ENCODE measurements at places on chromosomes 2 and 18.
A peak's percentile ranks its signal among the peaks of the same experiment; 100 is the strongest.

GRCh38 chr2:80947601-80948130 lies 643.1 kb upstream of the LRRTM1 start:
- no peak for DNase-seq

DNA sequence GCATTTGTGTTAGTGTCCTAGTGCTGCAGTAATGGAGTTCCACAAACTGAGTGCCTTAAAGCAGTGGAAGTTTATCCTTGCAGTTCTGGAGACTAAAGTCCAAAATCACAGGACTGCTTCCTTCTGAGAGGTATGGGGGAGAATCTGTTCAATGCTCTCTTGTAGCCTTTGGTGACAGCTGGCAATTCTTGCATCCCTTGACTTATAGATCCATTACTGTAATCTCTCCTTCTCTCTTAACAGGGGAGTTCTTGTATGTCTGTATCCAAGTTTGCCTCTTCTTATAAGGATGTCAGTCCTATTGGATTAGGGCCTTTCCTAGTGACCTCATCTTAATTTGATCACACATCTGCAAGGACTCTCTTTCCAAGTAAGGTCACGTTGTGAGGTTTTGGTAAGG lies 69.9 kb downstream of the XRCC5 start:
- DNase-seq, result no peak

- DNase-seq, result no peak
Observed at GRCh38 chr2:241041589-241042158, 43.3 kb downstream of the SNED1 start.

DNA sequence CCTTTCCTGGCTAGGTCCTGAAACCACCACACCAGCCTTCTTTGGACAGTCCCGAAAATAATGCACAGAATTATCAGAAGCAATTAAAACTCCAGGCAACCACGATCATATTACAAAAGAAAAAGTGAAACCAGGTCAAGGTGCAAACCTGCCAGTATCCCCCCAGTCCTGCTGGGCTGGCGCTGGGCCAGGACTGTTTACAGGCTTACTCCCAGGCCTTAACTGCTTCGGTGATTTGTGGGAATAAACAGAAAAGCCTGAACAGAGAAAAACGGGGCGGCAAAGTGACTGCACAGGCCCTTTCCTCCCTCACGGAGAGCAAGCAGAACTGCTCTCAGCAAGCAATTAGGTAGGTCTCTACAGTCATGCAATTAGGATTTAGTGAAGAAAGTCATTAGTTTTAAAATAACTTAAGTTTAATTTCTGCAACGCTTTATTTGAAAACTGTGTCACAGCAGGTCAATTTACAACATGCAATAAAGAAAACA lies 1.3 kb downstream of the HDAC4 start:
- peak; percentile 60 for DNase-seq

DNA sequence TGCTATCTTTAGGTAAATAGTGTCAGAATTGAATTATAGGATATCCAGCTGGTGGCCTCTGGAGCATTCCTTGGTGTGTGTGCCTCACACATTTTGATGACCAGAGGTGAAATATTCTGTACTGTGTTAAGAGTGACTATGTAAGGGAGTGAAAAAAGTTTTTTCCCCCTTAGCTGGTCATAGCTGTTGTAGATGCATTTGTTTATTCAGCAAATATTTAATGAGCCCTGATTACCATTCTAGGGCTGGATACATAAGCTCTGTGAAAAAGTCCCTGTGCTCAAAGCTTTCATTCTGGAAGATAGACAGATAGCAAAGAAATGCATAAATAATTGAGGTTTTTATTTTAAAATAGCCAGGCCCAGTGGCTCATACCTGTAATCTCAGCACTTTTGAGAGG lies 10.9 kb downstream of the TTLL4 start:
- DNase-seq, result no peak

DNA sequence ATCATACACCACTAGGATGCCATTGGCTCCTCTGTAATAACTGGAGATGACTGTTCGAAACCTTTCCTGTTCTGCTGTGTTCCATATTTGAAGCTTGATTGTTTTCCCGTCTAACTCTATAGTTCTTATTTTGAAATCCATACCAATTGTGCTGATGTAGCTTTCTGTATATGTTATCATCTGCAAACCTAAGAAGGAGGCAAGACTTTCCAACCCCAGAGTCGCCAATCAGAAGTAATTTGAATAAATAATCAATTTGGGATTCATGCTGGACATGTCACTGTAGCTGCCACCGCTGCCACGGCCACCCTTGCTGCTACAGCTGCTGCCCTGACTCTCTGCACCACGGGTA lies 20.7 kb downstream of the STAT1 start:
- no peak for DNase-seq

- DNase-seq, result peak; percentile 18
Observed at GRCh38 chr2:117562654-117563053, 251.8 kb upstream of the DDX18 start.

- no peak for DNase-seq
Observed at GRCh38 chr18:58125183-58125582, 81.2 kb downstream of the NEDD4L start.

GRCh38 chr2:111072220-111072871 lies 48.4 kb upstream of the BCL2L11 start:
- no peak for DNase-seq

DNA sequence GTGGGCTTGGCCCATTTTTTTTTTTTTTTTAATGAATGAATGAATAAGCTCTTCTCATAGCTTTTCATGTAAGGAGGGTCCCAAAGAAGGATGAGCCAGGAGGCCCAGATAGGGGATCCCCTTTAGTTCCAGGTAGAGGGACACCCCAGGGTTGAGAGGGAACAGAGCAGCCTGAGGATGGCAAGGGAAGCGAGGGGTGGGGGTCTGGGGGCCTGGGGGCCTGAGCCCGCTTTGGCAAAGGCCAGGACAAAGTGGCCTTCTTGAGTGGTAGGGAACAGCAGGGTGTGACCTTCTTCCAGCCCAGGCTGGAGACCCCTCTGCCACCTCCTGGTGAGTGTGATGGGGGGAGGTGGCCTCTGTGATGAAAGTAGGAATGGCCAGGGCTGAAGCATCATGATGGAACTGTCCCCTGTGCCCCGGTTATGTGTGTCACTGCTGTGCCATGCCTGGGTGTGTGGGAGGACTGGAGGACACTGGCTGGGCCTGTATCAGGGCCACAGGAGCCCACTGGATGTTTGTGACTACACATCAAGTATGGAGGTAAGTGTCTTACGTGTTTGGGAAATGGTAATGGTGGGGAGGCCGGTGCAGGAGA lies 263.5 kb upstream of the HDAC4 start:
- DNase-seq, result no peak

DNA sequence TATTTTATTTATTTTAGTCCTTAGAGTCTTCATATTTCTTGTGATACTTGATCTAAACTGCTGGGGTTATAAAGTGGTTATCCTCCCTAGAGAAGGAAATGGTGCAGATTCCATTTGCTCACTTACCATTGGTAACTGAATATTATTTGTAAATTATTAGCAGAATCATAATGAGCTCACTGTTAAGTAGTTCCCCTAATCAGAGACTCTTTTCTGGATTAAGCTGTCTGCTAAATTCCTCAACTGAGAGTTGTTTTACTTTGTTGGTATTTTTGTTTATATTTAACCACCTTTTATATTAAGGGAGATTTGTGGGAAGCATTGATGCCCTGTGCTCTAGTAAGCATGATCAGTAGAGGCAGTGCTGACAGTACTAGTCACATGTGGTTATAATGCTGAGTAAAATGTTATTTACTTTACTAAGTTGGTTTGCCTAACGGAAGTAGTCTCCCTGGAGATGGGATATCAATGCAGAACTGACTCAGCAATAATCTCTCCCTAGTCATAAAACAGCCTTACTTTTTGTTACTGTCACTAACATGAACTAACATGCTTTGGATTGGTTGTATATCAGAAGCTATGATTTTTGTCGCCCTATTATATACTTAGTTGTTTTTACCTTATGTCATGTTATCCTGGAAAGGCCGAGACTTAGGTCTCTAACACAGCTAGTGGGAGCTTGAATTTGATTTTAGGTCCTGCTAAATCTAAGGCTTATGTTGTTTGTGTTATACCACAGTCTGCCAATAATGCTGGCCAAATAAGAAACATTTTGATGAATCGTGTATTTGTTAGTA lies 166.7 kb downstream of the MCFD2 start:
- no peak for DNase-seq

DNA sequence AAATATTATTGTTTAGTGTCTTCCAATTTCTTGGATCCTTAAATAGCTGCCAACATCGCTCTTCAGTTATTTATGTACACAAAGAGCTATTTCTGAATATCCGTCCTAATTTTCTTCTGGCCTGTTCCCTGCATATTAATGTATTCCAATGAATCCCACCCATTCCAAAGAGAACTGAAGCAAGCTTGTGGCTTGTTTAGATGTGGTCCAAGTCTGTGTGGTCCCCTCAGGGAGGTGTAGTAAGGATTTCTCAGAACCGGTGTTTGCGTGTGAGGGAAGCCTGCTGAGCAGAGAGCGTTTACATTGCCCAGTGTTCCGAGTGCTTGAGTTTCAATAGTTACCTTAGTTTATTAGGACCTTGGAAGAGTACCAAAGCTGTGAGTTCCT lies 25.1 kb upstream of the IL1R1 start:
- DNase-seq, result no peak

- no peak for DNase-seq
Observed at GRCh38 chr2:54569745-54570301, 113.7 kb downstream of the SPTBN1 start.

DNA sequence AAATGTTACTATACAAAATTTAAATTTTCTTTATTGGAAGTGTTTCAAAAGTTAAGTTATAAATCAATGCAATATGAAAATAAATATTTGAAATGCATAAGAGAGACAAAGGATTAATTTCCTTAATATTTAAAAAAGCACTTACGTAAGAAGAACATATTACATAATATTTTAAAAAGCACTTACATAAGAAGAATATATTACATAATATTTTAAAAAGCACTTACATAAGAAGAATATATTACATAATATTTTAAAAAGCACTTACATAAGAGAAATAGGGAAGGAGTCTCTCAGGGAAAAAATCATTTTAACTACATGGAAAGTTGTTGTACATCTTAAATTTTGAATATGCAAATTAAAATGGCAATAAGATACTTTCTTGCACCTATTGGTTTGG lies 17.4 kb upstream of the B4GALT6 start:
- no peak for DNase-seq

- peak; percentile 94 for DNase-seq
Observed at GRCh38 chr2:215973954-215974699, 39.2 kb downstream of the MREG start.

DNA sequence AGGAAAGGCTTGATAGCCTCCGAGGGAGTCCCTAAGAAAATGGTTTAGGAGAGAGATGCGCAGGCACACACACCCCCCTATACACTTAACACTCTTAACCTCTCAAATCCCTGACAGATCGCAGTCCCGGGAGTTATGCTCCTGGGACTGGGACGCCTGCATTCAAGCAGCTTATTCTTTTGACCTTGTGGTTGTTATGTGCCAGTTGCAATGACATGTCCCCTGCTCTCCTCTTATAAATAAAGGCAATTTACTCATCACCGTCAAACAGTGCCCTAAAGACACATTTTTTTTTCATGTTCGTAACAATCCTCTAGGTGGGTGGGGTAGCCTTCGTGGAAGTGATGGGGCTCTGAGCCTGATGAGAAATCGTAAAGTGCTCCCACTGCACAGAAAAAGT lies 162.2 kb downstream of the LRRC30 start:
- no peak for DNase-seq

GRCh38 chr2:213034585-213034984 lies 116.8 kb downstream of the IKZF2 start:
- DNase-seq, result no peak

DNA sequence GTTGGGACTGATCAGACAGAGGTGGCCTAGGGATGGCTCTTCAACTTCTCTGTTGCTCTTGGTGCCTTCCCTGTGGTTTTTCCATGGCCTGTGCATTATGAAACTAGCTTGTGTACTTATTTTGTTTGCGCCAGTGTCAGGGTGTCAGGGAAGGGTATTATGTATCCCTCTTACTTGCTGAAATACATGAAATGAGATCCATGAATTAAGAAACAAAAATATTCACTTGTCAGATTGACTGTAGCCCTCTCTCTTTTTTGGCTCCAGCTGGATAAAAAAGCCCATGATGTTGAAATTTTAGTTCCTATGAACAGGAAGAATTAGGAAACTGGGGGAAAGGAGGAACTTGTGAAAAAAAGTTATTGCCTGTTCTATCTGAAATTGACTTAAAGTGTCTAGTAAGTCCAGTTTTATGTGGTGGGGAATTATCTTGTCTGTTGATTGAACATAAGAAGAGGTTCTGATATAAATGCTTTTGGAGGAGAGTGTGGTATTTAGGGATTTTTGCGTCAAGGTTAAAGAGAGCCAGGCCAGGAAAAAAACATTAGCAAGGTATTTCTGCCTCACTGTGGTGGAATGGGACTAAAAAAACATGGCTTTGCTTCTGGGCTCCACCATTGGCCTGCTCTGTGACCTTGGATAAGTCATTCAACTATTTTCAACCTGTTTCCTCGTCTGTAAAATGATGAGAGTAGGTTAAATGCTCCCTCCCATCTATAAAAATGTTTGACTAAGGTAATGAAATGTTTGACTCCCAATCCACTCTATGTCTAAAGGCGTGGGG lies 12.0 kb downstream of the UGP2 start:
- no peak for DNase-seq

DNA sequence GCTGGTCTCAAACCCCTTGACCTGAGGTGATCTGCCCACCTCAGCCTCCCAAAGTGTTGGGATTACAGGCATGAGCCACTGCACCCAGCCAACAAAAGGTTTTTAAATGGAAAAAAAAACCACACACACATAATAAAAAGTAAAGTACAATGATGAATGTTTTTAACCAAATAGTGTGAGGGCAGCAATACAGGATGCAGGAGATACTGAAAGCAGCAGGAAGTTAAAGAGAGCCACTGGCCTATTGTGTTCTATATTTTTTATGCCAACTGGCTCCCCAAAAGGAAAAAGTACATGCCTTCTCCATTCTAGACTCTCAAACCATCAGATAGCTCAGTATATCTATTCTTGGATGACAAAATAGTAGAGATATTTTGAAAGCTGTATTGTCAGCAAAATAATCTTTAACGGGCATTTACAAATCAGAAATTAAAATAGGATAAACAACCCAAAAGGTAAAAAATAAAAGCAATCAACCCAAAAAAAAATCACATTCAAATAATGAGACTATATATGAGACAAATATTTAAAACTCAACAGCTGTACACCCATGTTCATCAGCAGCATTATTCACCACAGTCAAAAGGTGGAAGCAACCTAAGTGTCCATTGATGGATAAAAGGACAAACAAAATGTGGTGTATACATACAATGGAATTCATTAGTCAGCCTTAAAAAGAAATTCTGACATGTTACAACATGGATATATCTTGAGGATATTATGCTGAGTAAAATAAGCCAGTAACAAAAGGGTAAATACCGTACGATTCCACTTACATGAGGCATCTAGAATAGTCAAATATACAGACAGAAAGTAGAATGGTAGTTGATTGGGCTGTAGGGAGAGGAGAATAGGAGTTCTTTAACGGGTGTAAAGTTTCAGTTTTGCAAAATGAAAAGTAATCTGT lies 26.2 kb downstream of the GPATCH11 start:
- no peak for DNase-seq

- DNase-seq, result no peak
Observed at GRCh38 chr2:72965016-72965415, 47.7 kb downstream of the EMX1 start.

Measured in NCI-H748 treated with DMSO at 0.1 percent for 48 hours (cell line).